ENCODE measurements at places on chromosomes 7 and 10.

- no peak for DNase-seq
These were observed 7.0 kb upstream of the ZNF862 start for GRCh38 chr7:149830997-149831740.

DNA sequence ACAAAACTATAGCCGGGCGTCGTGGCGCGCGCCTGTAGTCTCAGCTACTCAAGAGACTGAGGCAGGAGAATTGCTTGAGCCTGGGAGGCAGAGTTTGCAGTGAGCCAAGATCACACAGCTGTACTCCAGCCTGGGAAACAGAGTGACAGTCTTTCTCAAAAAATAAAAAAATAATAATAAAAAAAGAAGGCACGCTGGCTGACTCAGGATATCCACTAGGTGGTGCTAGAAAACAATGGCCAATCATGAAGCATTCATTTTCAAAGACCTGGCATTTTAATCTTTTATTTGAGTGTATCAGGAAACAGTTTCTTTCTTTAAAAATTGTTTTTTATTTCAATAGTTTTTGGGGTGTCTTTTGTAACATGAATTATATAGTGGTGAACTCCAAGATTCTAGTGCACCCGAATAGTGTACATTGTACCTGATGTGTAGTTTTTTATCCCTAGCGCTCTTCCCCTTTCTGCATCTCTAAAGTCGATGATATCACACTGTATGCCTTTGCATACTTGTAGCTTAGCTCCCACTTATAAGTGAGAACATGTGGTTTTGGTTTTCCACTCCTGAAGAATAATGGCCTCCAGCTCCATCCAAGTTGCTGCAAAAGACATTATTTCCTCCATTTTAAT, 88.6 kb downstream of the LYZL1 start:
- DNase-seq, result no peak

- DNase-seq, result no peak
These were observed 249.9 kb upstream of the PLXNA4 start for GRCh38 chr7:132825932-132826835.

DNA sequence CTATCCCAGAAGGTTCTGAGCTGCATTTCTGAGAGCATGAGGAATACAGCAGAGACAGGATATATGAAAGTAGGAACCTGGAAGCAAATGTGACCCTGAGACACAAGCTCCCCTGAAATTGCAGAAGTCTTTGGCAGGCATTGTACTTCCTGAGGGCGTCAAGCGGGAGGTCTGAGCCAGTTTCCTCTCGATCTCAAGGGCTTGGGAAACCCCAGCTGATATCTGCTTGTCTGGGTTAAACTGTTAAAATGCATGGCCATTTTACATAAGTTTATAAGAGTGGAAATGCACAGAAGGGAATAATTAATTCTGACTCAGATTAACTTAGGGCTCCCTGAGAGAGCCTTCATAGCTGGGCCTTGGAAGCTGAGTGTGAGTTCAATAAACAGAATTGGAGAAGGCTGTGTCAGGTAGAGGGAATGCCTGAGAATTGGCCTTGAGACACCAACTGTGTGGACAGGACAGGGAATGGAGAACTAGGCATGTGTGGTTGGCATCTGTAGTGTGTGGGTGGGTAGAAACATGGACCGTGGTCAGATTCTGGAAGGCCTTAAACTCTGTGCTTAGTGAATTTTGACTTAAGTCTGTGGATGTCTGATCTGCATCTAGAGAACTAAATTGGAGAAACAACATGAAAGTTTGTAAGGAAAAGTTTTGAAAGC, 53.3 kb downstream of the WIPF3 start:
- no peak for DNase-seq

DNA sequence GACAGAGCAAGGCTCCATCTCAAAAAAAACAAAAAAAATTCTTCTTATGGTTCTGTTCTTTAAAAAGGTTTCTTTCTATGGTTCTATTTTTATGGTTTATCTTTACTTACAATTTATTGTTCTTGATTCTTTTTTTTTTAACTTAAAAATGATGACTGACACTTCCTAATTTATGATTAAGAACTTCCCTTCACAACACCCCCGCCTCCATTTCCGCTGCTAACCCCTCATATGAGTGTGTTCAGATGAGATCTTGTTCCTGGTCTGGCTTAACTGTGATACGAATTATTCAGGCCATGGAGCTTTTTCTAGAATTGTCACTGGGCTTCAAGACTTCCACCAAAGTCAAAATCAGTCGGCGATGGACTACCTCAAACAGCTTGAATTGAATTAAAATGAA, 33.9 kb downstream of the PTER start:
- no peak for DNase-seq

GRCh38 chr7:23394488-23395171, 75.7 kb downstream of the IGF2BP3 start:
- DNase-seq, result no peak

- no peak for DNase-seq
These were observed 56.3 kb downstream of the RASGEF1A start for GRCh38 chr10:43210556-43210955.

GRCh38 chr7:137147338-137147720, 196.2 kb downstream of the PTN start:
- no peak for DNase-seq

Data from hypothalamus (tissue), 51 donors.